ENCODE measurements at places on chromosomes 2 and 18.

GRCh38 chr2:40127890-40128557 lies 323.9 kb downstream of the SLC8A1 start:
- DNase-seq, result no peak

DNA sequence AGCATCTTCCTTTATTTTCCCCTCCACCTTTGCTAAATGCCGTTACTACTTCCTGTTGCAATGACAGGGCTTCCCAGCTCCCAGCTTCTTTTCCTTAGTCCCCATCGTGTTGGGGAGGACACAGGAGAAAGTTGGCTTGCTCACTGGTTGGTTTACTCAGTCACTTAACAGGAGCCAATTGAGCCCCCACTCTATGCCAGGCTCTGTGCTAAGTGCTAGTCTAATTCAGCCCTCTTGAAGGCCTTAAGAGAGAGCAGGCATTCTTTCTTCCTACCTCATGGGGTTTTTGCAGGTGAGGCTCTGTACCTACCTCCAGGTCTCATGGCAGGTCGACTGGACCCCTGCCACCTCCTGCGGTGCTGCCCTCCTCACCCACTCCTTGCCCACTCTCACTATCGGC lies 20.1 kb downstream of the TANC1 start:
- no peak for DNase-seq

GRCh38 chr2:148338541-148338940 lies 306.0 kb upstream of the EPC2 start:
- no peak for DNase-seq

- no peak for DNase-seq
Observed at GRCh38 chr2:45011121-45011520, 1.9 kb upstream of the SIX2 start.

DNA sequence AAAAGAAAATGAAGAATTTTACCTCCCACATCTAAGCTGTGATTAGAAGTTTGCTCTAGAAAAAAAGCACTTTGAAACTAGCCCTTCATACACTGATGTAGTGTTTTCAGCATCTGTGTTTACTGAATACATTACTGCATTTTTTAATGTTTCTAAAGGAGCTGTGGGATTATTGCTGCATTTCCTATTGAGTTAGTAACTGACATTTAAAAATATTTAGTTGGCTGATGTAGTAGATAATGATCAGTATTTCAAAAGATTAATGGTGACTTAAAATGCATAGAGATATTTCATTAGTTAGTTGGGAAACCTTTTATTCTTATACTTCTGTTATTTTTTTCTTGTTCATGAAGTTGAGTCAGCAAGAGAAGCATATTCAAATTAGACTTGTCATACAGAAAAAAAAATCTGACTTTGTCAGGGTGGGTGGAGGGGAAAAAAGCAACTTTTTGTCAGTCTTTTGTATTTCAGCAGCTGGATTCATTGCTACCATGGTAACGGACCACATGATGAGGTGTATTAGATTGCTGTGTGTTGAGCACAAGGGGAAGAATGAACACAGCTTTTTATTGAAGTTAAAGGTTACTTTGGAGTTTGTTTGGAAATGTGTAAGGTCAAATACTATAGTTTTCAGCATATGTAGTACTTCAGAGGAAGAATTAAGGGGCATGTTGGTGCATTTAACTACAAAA lies at the start of gene DTNA:
TSS of gene DTNA (plus strand) at position 549 of the 692 bp plus-strand sequence. CDS start 45,679 bp downstream, outside the sequence.
- DNase-seq, result peak; percentile 50

DNA sequence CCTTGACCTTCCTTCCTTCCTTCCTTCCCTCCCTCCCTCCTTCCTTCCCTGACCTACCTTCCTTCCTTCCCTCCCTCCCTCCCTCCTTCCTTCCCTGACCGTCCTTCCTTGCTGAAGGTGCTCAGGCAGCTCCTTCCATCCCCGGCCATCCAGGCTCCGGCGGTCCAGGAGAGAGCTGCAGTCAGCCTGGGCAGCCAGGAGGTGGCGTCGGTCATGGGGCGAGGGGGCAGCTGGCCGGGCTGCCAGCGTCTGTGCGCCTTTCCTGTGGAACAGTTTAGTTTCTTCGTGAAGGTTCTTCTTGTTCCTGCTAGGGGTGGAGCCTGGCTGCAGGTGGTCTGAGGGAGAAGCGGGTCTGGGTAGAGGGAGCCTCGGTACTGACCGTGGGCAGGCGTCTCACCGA lies 15.7 kb downstream of the GPR35 start:
- peak; percentile 83 for DNase-seq

- DNase-seq, result no peak
Observed at GRCh38 chr18:73283032-73283431, 415.2 kb upstream of the NETO1 start.

- DNase-seq, result no peak
Observed at GRCh38 chr2:217163987-217164386, 304.1 kb upstream of the TNP1 start.

GRCh38 chr2:171069286-171069956 lies 91.3 kb downstream of the TLK1 start:
- no peak for DNase-seq

DNA sequence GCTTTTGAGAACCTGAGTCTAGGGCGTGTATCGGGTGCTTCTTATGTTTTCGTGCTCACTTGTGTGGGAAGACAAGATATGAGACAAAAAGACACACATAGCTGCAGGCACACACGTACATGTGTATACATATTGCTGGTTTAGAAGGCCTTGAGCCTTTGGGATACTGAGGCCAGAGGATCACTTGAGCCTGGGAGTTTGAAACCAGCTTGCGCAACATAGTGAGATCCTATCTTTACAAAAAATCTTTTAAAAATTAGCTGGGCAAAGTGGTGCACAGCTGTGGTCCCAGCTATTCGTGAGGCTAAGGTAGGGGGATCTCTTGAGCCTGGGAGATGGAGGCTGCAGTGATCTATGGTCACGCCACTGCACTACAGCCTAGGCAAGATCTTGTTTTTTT lies 18.8 kb upstream of the NEDD4L start:
- DNase-seq, result no peak

DNA sequence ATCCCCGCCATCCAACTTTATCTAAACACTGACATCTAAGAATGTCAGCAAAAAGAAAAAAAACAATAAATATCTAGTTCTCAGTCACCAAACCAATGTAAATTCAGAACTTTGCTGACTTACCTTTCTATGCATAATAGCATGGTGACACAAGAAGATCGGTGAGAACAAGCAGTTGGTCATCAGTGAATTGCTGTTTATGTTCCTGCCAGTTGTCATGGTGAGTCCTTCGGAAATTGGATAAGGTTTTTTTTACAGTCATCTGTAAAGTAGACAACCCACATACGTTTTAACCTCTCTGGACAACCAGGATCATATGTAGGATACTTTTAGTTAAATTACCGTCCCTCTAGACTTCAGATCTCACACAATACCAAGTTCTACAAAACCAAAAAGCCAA lies 6.2 kb upstream of the GPR75 start:
- DNase-seq, result no peak

DNA sequence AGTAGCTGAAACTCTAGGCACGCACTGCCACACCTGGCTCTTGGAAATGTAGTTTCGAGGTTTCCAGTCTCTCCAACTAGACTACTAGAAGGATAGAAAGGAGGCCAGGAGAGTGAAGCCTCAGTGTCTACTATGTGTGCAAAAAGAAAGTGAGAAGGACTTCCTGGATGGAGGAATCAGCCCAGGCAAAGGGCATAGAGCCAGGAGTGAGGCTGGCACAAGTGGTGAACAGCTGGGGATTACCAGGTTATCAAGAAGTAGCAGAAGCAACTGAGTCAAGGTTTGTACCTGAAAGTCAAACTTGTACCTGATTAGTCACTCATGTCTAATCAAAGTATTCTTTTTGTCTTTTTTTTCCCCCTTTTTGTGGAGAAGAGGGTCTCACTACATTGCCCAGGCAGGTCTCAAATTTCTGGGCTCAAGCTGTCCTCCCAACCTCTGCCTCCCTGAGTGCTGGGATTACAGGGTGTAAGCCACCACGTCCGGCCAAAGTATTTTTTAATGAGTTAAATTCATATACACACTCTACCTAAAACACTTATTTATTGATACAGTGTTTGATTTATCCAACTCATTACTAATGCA lies 8.7 kb upstream of the FZD5 start:
- no peak for DNase-seq

GRCh38 chr18:63604791-63605567 lies 17.8 kb downstream of the SERPINB13 start:
- DNase-seq, result no peak

DNA sequence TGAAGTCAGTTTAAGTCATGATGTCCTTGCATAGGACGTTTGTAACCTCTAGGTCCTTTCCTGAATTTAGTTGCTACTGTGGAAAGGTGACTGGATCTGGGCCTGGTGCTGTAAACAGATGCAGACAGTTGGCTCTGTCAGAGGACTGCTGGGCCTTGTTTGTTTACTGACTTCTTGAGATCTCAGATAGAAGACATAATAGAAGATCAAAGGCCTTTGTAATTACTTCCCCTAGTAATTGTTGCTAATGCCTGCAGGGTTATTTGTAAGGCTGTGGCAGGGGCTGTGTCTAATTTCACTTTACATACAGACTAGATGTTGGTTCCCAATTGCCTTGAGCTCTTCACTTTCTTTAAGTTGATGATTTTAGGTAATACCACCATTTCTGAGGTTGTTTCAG lies 42.5 kb downstream of the LYPD6B start:
- no peak for DNase-seq

DNA sequence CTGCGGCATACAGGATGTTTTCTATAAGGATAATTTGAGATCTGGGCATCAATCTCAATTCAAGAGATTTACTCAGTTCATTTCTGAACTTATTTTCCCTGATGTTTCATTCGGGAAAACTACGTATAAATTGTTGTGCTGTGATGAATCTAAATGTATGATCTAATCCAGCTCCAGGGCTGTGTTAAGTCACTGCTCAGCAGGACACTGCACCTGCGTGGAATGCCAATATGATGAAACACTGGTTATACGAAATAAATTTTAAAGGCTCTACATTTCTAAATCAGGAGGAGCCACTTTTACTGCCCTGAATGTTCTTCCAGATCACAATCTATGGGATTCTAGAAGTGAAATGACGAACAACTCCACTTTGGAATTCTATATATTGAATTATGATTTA lies 259.0 kb downstream of the HNMT start:
- DNase-seq, result no peak

DNA sequence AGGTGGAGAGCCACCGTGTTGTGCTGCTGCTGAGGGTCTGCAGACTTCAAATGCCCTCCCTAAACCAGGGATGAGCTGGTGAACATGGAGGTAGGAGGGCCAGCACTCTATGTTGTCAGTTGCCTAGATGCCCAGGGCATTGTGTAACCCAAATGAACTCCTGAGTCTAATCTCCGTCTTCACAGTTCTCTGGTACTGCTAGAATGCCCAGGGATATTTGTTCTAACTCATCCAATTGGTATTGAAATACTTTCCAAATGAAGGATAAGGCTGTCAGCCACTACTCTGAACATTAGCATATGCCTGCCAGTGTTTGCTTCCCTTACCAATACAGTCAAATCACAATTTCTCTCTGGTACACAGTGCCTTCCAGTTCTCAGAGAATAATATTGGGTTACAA lies 492.6 kb downstream of the SLC4A3 start:
- DNase-seq, result no peak

DNA sequence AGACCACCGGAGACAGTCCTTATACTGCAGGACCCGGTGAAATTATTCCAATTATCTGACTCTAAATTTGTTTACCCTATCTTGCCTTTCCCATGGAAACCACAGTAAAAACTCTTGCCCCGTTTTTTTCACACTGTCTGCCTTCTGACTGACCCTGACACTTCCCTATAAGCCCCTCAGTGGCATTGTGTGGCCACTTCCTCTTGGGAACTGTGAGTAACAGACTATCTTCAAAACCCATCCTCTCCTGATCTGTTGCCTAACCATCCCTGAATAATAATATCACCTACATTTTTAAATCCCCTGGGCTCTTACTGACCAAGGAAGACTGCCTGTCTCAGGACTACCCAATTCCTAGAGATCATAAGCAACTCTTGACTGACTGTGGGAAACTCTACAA lies 42.6 kb upstream of the RNF152 start:
- DNase-seq, result no peak

GRCh38 chr2:85212841-85213240 lies 79.6 kb downstream of the TCF7L1 start:
- no peak for DNase-seq

GRCh38 chr2:66901344-66901743 lies 466.4 kb downstream of the MEIS1 start:
- DNase-seq, result no peak

DNA sequence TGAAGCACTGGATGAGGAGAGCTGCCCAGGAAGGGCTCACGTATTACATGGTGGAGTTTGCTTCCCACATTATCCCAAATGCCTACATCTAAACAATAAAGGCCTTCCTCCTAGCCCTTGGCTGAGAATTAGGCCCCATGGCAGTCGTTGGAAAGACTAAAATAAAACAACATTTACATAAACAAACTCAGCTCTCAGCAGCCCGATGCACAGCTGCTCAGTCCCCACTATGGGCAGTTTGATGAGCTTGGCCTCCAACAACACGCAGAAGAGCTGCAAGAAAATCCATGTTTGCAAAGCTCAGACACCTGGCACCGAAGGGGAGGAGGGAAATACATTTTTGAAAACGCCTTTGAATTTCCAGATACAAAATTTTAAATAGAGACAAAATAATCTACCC lies 352.4 kb downstream of the EIPR1 start:
- no peak for DNase-seq

DNA sequence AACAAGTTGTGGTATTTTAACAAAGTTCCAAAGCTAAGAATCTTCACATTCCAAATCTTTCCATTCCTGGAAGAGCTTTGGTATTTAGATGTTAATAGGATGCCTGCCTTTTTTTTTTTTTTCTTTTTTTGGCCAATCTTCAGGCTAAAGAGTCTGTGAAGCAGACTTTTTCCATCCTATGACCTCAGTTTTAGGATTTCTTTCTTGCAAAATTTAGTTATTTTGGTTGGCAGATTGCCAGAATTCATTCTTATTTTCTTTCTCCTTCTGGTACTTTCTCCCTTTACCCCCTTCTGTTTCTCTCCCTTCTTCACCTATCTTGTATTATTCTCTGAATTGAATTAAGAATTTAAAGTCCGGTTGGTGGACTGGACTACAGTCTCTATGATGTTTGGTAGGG lies 217.8 kb upstream of the REV1 start:
- no peak for DNase-seq
